Breast epithelium (tissue), 4 donors: ENCODE measurements at places on chromosomes 1 and 21. TPM values are rescaled to one million over a fixed set of nuclear protein-coding genes. Genes with fewer than 3 reads are reported as not detected.

IL19 gene
- not detected for total RNA-seq

OXCT2 gene
- 0.66 TPM for total RNA-seq

- no peak for DNase-seq
Measured at GRCh38 chr21:45018131-45019075, 56.0 kb upstream of the ADARB1 start.

GRCh38 chr1:33349778-33350610, 29.1 kb upstream of the A3GALT2 start:
- DNase-seq: peak; percentile 76

FAM177B gene
- 2.3 TPM for total RNA-seq

CCDC27 gene
- total RNA-seq: not detected

DNA sequence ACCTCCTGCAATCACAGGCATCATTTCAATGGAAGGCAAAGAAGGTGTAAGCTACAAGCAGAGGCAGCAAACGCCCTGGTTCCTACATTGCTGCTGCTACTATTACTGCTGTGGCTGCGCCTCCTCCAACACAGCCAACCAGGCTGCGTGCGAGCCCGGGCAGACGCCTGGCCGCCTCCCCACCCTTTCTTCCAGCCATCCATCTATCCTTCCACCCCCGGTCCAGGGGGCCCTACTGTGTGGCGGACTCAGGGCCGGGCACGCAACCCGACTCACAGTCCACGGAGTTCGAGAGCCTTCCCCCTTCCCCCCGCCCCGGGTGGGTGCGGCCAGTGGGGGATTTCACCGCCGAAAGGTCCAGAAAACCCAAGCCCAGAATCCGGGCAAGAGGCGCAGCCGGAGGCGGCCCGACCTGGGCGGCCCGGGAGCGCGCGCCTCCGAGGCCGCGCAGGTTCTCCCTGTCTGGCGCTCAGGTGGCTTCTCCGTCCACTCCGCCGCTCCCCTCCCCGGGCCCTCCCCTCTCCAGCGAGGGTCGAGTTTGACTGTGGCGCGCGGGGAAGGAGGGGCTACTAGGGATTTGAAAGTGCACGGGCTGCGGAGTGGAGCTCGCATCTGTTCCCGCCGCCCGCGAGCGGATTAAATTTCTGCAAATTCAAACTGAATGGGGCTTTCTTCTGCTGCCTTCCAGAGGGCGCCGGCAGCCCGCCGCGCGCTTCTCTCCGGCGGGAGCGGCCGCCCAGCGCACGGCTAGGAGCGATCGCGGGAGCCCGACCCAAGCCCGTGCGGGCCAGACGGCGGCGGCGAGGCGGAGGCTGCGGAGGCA, at the start of gene HUNK:
Gene HUNK, plus strand, starts transcription at position 569 of the 823 bp plus-strand sequence. CDS start 655 bp downstream, outside the sequence.
- no peak for DNase-seq

DNA sequence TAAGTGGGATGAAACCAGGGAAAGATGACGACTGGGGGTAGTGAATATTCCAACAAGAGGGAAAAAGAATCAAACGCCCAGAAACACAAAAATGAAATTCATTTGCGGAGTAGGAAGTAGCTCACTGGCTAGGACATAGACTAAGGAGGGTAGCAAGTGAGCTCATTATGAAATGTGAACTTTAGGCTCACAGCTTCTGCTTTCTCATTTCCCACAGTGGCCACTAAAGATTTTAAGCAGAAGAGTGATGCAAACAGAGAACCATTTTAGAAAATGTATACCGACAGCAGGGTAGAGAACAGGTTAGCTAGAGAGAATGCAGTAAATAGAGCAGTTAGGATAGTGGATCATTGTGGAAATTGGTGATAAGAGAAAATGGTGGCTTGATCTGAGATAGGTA, 3.5 kb downstream of the CD48 start:
- no peak for DNase-seq

CYP4Z1 gene
- total RNA-seq: 16.2 TPM

DNA sequence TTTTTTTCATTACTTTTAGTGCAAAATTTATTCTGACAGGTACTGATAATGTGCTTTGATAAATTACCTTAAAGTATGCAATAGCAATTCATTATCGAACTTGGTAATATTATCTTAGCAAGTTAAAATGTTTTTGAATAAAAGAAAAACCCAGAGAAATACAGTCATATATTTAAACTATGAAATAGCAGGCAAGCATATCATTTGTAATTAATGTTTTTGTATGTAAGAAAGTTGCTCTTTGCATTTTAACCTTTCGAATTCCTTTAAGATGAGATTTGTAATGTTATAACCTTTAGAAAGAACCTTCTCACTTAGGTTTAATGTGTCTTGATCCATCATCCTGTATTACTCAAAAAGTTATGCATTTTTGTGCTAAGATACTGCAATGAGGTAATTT, 585.6 kb downstream of the PTBP2 start:
- no peak for DNase-seq

HTR6 gene
- total RNA-seq: not detected

NBPF3 gene
- 20.6 TPM for total RNA-seq

GRCh38 chr21:16241016-16241415, 511.2 kb downstream of the USP25 start:
- DNase-seq: no peak

DNA sequence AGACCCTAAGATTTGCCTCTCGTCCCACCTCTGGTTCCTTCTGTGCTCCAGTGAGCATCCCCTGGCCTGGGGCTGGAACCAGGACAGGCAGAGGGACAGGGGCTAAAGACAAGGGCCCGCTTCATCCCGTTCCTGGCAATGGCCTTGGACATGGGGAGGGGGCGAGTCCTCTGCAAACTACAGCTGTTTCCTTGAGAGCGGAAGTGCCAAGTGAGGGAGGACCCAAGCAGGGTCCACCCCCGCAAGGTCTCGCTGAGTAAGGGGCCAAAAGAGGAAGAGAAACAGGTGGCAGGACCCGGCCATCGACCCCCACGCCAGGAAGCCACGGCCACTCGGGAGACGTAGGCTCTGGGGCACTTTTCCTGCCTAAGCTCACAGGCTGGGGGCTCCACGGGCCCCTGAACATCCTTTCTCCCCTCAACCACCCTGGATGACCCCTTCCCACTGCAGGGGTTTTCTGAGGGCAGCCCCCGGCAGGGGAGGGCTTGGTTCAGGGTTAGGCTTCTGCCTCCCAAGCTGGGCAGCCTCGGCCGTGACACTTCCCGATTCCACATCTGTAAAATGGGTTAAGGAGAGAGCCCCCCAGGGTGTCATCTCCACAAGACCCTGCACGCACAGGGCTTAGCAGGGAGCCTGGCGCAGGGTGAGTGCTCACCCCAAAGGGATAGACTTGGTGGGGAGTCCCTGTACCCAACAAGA, 17.9 kb upstream of the PLEKHG5 start:
- no peak for DNase-seq

- DNase-seq: no peak
Measured at GRCh38 chr1:1756661-1757421, 21.4 kb downstream of the NADK start.

SIKE1 gene
- 41.0 TPM for total RNA-seq

- no peak for DNase-seq
Measured at GRCh38 chr1:29761159-29761928, 525.0 kb downstream of the PTPRU start.

DNA sequence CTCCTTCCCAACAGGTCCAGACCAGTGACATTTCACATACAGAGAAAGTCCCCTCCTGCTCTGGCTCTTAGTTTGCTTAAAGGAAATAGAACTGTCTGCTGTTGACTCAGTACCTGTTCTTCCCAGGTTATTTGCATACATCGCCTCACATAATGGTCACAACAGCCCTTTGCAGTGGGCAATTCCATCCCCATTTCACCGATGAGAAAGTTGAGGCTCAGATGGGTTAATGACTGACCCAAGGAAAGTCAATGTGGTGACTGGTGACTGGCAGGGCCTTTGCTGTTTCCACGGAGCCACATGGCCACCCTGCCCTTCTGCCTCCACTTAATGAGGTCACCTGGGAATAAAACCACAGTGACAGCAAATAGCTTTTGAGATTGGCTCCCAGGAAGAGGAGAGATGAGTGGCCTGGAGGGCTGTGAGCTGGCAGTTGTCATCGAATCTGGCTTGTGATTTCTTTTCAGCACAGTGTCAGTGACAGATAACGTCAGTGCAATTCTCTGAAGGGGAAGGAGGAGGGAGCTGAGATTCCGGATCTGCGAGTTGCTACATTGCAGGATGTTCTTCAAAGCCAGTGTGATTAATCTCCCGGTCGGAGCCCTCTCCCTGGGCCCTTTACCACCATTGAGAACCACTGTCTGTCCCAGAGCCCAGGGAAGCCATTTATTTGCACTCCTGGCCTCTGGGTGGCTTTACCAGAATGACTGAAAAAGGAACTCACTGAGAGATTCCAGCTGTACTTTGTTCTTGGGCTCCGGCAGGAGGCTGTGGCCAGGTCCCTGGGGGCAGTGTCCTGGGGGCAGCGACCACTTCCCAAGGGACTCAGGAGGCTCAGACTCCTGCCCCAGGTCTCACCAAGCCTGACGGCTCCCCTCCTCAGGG, 117.2 kb downstream of the CNIH3 start:
- peak; percentile 57 for DNase-seq

DNA sequence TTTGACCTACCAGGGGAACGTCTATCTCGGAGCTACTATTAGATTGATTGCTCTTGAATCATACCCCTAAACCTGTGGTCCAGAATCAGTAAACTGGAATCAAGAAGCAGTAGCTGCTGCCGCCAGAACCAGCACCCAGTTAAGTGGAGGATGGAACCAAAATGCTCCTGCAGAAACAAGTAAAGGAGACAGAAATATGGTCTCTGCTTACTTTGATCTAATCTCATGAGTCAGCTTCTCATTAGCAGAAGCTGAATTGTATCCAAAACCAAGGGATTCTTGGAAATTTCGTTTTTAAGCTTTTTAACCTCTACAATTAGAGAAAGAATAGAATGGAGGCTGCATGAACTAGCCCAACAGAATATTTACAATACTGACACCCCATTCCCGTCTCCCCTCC, 42.6 kb upstream of the PIGV start:
- no peak for DNase-seq

DNA sequence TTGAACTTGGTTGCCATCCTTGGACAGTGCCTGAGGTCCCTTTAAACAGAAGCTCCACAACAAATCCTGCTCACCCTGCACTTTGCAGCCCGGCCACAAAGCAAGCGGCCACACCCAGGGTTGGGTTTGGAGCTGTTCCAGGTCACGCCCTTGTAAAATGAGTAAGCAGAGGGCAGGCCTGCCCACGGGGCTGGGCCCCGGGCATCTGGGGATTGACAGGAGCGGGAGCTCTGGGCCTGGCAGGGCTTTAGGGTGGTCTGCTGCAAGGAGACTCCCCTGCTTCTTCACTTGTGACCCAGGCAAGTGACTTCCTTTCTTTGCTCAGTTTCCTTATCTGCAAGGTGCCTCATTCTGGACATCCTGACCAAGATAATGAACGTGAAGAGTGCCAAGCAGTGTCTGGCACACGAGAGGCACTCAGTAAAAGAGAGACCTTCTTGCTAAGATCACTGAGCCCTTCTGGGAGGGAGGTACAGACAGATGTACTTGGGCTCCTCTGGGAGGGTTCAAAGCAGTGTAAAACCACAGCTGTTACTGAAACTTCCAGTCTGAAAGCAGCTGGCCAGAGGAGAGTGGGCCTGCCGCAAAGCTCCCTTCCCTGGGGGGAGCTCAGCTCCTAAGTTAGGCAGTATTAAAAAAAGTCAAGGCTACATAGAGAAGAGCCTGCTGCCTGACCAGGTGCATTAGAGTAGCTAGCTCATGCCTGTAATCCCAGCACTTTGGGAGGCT, 2.6 kb downstream of the E2F2 start:
- peak; percentile 64 for DNase-seq

LRRC39 gene
- total RNA-seq: 2.5 TPM

PLXNA2 gene
- total RNA-seq: 18.2 TPM

GRCh38 chr1:183808296-183809027, 3.5 kb downstream of the RGL1 start:
- DNase-seq: no peak

IKBKE gene
- 4.9 TPM for total RNA-seq

DISP3 gene
- total RNA-seq: not detected

DNA sequence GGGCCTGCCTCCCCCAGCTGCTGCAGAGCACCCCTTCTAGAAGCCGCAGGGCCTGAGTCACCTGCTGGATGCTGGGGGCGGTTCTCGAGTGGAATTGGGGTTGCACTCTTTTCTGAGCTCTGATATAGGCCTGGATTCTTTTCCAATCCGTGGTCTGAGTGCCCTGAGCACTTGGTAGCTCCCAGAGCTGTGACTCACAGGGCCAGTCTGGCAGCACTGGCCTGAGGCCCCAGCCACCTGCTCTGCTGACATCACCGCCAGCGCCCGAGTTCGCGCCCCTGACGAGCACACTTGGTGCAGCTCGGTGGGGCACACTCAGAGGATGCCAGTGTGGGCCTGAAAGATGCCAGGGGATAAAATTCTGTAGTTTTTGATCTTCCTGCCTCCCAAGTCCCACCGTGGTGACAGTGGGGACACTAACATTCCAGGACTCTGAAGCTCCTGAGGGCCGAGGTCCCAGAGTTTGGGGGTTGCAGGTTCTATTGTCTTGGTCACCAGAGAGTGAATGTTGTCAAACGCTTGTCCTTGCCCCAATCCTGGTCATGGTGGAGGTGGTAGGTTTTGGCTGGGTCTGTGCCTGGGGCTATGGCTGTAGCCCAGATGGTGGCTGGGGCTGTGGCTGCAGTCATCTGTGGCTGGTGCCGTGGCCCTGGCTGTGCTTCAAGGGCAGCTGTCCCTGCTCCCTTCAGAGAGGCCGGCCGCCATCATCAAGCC, 74.6 kb downstream of the OBSCN start:
- DNase-seq: peak; percentile 35

DNA sequence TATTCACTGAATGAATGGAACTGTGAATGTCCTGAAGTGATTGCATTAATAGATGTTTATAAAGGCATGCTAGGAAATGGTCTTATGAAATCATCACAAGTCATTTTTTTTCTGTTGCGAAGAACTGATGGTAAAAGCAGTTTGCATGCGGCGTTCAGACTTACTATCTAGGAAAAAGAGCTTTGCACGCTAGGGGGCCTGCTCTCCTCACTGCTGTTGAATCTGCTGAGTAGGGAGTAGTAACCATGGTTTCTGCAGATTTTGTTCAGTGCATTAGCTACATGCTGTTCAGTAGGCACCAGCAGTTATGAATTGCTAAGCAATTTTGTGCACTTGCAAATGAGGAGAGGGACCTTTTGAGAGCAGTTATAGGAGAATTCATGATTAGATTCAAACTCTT, 57.9 kb downstream of the CENPF start:
- DNase-seq: peak; percentile 20

GRCh38 chr1:198829944-198830343, 191.1 kb downstream of the PTPRC start:
- no peak for DNase-seq

GBP7 gene
- total RNA-seq: not detected

TNFAIP8L2 gene
- total RNA-seq: 6.9 TPM
